Activated CD4-positive, alpha-beta memory T cell treated with anti-CD3 and anti-CD28 coated beads, Interleukin-2, amount 10 ng/mL, durations not matched to agents 7 days and 5 days (primary cell): ENCODE measurements at places on chromosomes 16 and 17. TPM values are rescaled to one million over a fixed set of nuclear protein-coding genes. Genes with fewer than 3 reads are reported as not detected.

DNA sequence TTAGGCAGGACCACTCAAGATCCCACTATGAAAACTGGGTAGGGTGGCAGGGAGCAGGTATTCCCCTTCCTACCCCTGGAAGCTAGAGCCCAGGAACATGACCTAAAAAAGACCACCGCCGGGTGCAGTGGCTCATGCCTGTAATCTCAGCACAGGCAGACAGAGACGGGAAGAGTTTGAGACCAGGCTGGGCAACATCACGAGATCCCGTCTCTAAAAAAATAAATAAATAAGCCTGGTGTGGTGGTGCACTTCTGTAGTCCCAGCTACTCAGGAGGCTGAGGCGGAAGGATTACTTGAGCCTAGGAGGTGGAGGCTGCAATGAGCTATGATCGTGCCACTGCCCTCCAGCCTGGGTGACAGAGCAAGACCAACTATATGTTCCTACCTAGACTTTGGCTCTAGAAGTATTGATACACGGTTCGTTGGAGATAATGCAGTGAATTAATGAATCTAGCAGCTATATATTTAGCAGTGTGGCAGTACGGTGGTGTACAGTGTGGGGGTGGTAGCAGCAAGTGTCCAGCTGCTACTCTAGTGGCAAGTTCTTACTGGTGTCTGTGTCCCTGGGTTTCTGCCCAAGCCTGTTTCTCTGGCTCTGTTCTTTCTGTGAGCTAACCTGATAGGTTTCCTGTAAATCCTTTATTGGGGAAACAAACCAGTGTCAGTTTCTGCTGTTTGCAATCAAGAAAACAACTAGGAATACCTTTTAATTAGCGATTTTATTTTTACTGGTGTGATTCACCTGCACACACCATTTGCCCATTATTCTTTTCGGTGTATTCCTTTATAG lies 3.3 kb upstream of the USP31 start:
- no peak overlapping the region for H3K4me3 ChIP-seq
- no peak for DNase-seq
- H3K36me3 ChIP-seq, result no peaks in the 10 kb centered on the region
- H3K27ac ChIP-seq, result no peak overlapping the region

DNA sequence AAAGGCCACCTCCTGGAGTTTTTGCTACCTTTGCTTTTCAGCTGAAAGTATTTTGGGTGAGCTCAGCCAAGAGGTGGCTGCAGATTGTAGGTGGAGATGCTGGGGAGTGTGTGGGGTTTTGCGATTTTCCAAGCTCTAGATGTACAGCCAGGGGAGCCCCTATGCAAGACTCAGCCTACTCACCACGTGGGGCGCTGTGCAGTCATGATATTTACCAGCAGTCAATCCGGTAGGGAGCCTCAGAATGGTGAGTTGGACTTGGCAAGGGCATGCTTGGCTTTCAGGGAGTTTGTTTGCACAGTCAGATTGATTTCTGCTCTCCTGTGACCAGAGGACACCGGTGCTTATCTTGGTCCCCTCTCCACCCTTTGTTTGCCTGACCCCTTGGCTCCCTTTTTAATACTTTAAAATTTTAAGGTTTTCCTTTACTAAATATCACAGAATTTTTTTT lies 175.3 kb downstream of the UTP18 start:
- peak overlapping the region; percentile 80 for H3K27ac ChIP-seq
- peaks cover 3% of the 10 kb centered on the region for H3K36me3 ChIP-seq
- peaks cover 66% of the 10 kb centered on the region for H3K4me1 ChIP-seq

EXOC7 gene
- 120 TPM for total RNA-seq

IL21R gene
- total RNA-seq, result 29.5 TPM

CTRB1 gene
- total RNA-seq, result not detected
